ENCODE measurements at places on chromosomes 2 and 18.

DNA sequence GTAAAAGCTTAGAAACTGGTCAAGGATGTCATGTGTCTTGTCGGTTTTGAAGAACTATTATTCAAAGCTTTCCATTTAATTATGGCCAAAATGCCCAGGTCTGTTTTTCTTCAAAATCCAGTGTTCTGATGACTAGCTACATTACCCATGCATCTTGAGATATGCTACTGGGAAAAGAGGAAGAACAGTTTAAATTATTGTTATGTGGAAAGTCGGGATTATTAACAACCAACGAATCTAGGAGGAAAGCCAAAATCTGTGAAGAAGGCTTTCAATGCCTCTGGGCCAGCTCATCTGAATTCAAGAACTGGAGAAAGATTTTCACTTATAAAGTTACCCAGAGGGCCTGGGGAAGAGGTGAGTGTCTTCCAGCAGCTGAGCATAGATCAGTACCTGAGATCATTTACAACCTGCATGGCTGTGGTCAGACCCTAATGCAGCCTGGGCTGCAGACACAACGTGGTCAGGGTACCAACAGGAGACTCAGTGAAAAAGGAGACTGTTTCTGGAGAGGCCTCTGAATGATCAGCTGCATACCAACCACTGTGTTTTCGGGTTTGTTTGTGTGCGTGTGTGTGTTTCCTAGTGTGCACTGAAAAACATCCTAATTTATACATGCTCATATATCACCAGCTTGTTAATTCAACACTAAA lies 308.5 kb downstream of the NRXN1 start:
- no peak for DNase-seq

DNA sequence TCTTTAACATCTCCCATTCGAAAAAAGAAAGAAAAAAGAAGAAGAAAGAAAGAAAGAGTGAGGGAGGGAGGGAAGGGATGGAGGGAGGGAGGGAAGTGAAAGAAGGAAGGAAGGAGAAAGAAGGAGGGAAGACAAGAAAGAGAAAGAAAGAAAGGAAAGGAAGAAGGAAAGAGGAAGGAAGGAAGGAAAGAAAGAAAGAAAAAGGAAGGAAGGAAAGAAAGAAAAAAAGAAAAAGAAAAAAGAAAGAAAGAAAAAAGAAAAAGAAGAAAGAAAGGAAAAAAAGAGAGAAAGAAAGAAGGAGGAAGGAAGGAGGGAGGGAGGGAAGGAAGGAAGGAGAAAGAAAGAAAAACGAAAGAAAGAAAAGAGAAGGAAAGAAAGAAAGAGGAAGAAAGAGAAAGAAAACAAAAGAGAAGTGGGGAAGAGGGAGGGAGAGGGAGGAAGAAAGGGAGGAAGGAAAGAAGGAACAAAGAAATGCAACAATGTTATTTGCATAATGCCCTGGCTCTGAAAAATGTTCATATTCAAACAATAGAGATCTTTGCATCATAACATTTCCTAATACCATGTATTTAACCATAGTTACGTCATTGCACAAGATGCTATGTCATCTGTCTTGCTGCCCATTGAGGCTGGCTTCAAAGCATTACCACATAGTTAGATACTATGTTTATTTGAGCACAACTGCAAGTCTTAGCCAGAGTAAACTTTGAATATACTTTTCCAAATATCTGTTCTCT lies 550.6 kb downstream of the DSC3 start:
- DNase-seq, result no peak

GRCh38 chr2:85468704-85469349 lies 50.3 kb downstream of the SH2D6 start:
- DNase-seq, result no peak

DNA sequence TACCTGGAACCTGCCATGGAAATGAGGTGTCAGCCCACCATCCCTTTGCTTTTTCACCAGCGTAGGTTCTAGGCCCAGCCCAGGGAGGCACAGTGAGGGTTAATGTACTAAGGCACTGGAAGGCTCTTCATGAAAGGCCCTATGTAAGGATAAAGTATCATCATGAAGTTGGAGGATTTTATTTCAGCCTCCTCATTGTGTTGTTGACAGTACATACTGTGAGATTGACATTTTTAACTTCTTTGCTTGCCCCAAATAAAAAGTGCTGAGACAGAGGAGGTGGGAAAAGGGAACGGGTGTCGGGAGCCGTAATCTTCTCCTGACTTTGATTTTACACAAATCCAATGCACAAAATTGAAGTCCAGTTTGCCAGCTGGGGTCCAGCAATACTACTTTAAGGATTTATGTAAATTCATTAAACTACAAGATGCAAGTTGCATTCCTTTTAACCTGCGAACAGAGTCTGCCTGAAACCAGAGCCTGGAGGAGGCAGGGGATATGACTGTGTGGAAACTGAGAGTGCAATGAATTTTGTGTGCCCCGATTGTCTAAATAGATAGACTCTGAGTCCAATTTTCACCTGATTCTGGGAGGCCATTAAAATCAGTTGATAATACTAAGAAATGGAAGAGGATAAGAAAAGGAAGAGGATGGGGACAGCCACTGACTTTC lies 5.4 kb upstream of the NCKAP5 start:
- DNase-seq, result no peak

- no peak for DNase-seq
Measured at GRCh38 chr2:71071681-71072398, 3.4 kb downstream of the NAGK start.

- DNase-seq, result no peak
Measured at GRCh38 chr2:620004-620403, 57.2 kb downstream of the TMEM18 start.

DNA sequence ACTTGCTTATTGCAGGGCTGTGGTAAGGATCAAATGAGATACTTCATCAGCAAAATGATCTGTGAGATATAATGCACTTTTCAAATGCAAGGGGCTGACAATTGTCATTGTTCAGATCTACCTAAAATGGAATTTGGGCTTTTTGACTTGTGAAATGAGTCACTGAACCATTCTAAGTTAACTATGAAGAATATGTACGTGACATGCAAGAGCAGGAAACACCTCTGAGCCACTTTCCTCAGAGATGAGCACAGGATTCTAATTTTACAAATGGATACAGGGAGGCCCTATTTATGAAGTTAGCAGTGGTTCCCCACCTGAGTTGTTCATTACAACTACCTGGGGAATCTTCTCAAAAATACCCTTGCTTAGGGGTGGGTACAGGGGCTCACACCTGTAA lies 26.7 kb downstream of the CTLA4 start:
- DNase-seq, result no peak

GRCh38 chr18:44298566-44298965 lies 382.1 kb upstream of the SETBP1 start:
- DNase-seq, result no peak

DNA sequence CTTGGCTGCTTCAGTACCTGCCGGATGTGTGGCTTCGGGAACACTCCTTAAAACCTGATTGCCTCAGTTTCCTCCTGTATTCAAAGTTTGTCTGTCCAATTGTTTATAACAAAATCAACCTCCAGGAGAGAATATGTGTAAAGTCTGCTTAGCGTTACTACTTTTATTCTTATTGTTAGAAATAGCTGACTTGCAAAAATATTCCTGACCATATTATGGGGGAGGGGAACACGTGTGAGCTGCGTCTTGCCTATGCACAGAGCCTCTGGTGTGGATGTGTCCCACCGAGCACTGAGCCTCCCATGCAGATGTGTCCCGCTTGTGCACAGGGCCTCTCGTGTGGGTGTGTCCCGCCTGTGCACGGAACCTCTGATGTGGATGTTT lies 82.5 kb downstream of the DCDC2C start:
- no peak for DNase-seq

GRCh38 chr2:287911-288757 lies at the start of gene ALKAL2:
Gene ALKAL2, minus strand, starts transcription at chr2:288091. Its CDS starts 256 bp downstream, at chr2:287835.
- no peak for DNase-seq

DNA sequence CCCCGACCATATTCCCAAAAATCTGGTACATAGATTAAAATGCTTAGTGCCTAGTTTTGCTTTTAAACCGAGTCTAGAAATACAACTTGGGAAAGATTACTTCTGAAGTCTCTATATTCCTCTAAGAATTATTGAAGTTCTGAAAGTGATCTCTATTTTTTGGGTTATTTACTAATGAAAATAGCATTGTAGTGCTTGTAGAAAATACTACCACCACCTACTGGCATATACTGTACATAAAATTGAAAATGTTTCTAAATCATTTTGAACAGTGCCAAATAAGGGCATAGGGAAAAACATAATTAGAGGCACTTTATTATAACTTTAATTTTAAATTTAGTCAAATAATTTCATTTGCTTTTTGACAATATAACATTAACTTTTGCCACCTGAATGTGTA lies 1399.6 kb upstream of the ZEB2 start:
- no peak for DNase-seq

DNA sequence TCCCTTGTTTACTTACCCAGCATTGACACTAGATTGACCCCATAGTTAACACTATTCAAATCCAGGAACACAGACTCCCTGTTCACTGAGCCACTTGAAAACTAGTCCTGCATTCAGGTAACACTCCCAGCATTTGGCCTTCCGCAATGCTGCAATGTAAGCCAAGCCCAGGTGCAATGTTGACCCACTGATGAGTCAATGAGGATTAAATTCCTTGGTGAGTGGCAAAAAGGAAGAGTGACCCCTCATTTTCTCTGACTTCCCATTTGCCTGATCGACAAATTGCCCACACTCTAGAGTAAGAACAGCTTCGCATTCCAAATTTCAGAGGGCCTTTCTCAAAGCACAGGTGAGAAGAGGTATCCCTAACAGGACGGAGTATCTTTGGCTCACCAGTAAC lies 251.9 kb downstream of the FBXO15 start:
- peak; percentile 68 for DNase-seq

DNA sequence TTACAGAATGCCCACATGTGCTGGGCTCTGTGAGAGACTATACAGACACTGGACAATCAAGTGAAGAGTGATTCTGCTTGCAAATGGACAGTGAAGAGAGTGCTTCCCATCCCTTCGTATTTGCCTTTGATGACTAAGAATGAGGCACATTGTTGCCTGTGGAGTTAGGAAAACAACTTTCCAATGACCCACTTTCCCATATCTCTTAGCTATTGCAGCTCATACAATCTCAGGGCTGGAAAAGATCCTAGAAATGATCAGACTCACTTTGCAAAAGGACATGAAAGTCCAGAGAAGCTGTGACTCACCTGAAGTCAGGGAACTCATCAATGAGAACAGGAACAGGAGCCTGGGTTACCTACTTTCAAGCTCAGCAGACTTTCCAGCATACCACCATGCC lies 440.5 kb upstream of the TCF4 start:
- DNase-seq, result no peak

DNA sequence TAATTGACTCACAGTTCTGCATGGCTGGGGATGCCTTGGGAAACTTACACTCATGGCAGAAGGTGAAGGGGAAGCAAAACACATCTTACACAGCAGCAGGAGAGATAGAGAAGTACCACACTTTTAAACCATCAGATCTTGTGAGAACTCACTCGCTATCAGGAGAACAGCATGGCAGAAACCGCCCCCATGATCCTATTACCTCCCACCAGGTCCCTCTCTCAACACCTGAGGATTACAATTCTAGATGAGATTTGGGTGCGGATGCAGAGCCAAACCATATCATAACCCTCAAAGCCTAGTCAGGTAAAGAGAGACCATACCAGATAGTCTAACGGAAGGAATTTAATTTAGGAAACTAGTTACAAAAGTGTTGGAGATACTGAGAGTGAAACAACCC lies 182.6 kb upstream of the ACVR2A start:
- DNase-seq, result no peak

- DNase-seq, result no peak
Measured at GRCh38 chr18:53907921-53908320, 316.5 kb downstream of the MBD2 start.

DNA sequence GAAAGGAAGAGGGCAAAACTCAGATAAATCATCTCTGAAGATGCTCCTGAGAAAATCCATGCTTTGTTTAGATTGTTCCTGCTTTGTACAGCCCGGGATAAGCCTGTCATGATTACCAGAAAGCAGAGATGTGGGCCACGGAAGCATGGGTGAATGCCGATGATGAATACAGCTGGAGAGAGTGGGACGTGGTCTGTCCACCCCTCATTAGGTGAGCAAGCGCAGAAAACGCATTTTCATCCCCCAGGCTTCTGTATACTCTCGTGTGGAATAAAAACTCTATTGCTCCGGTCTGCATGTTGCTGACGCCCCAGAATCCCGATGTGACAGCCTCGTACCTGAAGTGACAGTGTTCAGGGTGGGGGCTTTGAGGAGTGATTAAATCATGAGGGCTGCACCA lies 52.0 kb upstream of the SALL3 start:
- no peak for DNase-seq

- DNase-seq, result no peak
Measured at GRCh38 chr18:9552191-9552590, 62.2 kb downstream of the PPP4R1 start.

DNA sequence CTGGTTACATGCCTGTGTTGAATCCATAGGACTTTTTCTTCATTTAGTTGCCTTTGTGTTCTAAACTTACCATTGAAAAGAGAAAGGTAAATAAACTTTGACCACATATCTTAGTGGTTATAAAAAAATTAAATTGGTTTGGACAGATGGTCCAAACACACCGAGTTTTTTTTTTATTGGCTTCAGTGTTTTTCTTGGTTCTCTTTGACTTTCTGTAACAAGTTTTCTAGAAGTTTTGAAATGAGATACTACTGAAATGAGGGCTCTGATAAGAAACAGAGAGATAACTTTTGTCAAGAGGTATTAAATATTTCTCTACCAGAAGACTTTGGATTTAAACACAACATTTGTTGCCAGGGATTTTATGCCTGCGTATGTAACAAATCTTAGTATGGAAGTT lies 20.7 kb downstream of the SPTBN1 start:
- no peak for DNase-seq

- no peak for DNase-seq
Measured at GRCh38 chr2:88036606-88037005, 19.0 kb downstream of the KRCC1 start.

GRCh38 chr18:8656232-8656631 lies 47.0 kb downstream of the RAB12 start:
- DNase-seq, result no peak

DNA sequence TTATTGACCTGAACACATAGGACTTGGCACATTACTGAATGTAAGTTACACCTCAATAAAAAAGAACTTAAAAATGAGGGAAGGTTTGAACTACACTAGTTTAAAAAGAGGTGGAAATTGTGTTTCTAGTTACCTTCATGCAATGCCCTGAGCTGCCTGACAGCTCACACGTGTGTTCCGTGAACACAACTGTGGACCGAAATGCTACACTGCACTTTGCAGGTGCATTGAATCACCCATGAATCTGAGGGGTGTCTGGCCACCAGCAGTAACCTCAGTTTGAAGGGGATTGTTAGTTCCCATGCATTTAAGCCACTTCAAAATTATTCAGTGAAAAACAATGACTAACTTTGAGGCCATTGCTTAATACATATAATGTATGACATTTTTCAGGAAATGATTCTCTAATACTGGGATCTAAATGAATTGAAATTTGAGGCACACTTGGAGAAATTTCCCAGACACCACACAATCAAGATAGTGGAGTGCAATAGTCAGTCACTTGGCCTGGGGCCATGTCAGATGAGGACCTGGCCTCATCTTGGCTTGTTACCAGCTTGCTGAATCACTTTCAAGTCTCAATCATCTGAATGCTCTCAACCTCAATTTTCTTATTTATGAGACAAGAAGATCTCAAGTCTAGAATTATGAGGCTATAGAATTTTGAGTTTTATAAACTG lies 59.3 kb downstream of the MYL12B start:
- no peak for DNase-seq
